ENCODE measurements at places on chromosomes 16 and 17.
A peak's percentile ranks its signal among the peaks of the same experiment; 100 is the strongest.

GRCh38 chr16:58197314-58198012 is 443 bp downstream of the CSNK2A2 start:
- DNase-seq, result no peak

DNA sequence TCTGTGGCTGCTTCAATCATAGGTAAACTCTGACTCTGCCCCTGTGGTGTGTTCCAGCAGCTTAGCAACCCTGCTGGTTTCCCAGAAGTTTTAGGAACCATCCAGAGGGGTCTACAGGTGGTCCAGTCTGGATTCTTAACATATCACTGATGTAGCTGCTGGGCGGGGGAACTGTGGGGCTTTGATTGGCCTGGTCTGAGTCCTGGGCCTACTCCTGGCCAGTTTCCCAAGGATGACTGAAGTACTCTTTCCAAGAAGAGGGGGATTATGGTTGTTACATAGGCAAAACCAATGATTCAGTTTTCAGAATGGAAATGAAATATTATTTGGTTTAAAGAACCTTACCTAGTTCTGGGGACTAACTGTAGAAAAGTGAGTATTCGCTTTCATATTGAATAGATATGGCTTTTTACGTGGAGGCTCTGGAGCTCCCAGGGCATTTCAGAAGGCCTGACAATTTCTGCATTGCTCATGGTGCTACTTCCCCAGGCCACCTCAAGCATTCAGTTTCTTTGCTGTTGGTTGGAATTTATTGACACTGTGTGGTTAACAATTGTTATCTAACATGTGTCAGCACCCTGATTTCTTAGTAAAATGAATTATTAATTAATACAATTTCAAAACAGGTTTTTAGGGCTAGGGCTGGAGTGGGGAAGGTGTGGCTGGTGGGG is 38.4 kb downstream of the EPN2 start:
- no peak for DNase-seq

DNA sequence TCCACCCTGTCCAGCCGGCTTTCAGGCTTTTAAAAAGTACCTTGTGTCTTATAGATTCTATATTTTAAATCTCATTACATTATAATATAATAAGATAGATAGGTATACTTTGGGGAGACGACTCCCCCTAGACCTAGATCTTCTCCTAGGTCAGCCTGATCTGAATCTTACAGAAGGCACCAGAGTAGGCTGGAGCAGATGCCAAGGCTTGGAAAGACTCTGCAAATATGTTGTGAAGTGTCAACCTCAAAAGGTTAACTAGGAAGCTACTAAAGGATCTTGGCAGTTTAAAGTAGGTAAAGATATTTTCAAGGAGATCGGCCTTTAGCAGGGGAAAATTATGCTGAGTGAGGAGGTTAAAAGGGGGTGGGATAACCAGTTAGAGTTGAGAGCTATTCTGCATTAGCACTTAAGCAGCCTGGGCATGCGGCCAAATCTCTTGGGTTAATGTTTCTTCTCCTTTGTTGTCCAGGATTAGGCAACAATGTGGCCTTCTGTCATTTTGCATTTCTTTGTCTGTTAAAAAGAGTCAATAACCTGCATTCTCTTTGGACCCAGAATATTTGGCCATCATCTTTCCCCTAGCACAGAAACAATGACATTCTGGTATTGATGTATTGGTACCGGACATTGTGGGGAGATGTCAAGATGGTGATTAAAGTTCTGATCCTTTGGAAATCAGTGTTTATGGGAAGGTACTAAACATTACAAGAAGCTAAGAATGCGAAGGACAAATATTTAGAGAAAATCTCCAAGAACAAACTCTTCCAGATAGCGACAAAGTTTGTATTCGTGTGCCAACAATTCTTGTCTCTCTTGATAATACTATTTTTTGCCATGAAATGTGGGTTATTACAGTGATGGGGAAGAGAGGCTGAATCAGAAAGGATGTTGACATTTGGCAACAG is 51.2 kb upstream of the DHX40 start:
- DNase-seq, result peak; percentile 43

DNA sequence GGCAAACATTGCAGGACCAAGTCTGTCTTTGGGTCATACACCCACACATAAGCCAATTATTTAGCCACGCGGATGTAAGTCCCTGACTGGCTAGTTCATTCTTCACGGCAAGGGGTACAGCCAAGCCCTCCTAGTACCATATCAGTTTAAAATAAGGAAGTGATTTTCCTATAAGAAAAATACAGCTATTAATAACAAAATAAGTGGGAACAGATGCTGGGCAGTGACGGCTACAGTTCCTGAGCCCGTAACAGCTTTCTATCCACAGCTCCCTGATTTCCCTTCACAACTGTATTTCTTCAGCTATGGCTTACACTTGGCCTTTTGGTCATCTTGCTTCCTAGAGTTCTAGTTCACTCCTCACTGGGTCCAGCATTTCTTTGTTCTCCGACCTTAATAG is 542.4 kb upstream of the C16orf82 start:
- DNase-seq, result no peak

GRCh38 chr17:69170377-69170776 is 28.7 kb upstream of the ABCA6 start:
- no peak for DNase-seq

GRCh38 chr17:35714988-35715387 is 16.5 kb upstream of the RASL10B start:
- no peak for DNase-seq

GRCh38 chr16:50153596-50154419 is 702 bp downstream of the TENT4B start:
- peak; percentile 19 for DNase-seq

DNA sequence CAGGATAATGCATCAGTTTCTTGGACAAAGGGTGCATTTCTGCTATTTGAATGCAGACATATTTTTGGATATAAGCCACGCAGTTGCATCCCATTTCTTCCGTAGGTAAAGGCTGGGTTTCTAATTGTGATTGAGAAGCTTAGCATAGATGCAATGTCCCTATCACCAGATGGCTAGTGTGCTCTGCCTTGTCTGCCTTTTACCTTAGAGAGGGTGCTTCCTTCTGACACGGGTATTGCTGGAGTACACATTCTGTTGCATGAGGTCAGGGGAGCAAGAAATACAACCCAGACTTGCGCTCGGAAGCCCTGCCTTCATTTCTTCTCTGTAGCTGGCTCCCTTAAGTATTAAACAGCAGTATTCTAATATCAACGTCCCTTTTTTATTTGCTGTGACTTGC is 337.4 kb downstream of the WWOX start:
- no peak for DNase-seq
